ENCODE measurements at places on chromosomes 13 and 19. TPM values are rescaled to one million over a fixed set of nuclear protein-coding genes. Genes with fewer than 3 reads are reported as not detected.

- no peak for DNase-seq
- H3K4me1 ChIP-seq = no peaks in the 10 kb centered on the region
- H3K4me3 ChIP-seq = no peak overlapping the region
- no peaks in the 10 kb centered on the region for H3K27me3 ChIP-seq
- H3K27ac ChIP-seq = peak overlapping the region; percentile 44
Observed at GRCh38 chr13:51825165-51825592, 19.8 kb downstream of the TMEM272 start.

The RAB3A gene
- 3.5 TPM for total RNA-seq

The NKPD1 gene
- total RNA-seq = 0.07 TPM

The RPL18 gene
- 1,736 TPM for total RNA-seq

The KIR3DL1 gene
- total RNA-seq = not detected

All from colonic mucosa (tissue), 4 donors.